Left cardiac atrium (tissue), 4 donors: ENCODE measurements at places on chromosomes 13 and 19. TPM values are rescaled to one million over a fixed set of nuclear protein-coding genes. Genes with fewer than 3 reads are reported as not detected.

The OR7C1 gene
- total RNA-seq = not detected

The LRG1 gene
- total RNA-seq = 1.1 TPM

The IL11 gene
- total RNA-seq = not detected

The ARID3A gene
- total RNA-seq = 5.8 TPM

The IGFL3 gene
- not detected for total RNA-seq

DNA sequence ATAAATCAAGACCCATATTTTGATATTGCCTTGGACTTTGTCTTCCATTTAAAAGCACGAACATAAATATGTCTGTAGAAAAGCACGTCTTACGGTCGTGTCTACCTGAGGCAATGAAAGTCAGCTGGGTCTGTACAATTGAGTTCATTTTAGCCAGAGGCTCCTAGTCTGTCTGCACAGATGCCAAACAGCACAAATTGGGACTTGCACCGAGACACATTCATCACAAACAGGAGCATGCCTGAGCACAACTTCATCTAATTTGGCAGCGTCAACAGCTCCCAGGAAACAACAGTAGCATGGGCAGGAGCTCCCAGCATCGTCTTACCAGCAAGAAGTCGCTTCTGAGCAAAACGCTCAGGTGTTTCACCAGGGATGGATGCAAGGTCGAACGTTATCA is 687.0 kb downstream of the EFNB2 start:
- no peak for DNase-seq

DNA sequence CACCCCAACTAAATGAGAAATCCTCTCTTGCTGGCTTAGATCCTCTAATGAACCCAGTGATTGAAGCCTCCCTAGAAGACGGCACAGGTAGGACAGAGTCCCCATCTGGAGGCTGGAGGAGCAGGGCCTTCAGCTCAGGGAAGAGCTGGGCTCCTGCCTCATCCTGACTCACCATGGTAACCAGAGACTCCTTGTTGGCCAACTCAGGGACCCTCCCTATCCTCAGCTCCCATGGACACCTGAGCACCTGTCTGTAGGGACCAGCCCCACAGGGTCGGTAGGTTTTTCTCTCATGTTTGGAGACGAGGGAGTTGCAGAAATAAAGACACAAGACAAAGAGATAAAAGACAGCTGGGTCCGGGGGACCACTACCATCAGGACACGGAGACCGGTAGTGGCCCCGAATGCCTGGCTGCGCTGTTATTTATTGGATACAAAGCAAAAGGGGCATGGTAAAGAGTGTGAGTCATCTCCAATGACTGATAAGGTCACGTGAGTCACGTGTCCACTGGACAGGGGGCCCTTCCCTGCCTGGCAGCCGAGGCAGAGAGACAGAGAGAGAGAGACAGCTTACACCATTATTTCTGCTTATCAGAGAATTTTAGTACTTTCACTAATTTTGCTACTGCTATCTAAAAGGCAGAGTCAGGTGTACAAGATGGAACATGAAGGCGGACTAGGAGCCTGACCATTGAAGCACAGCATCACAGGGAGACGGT is 26.6 kb downstream of the SIGLEC7 start:
- no peak for DNase-seq

GRCh38 chr13:23696610-23697009 is 126.4 kb downstream of the TNFRSF19 start:
- no peak for DNase-seq

GRCh38 chr19:30676990-30677679 is 305.0 kb downstream of the ZNF536 start:
- no peak for DNase-seq

DNA sequence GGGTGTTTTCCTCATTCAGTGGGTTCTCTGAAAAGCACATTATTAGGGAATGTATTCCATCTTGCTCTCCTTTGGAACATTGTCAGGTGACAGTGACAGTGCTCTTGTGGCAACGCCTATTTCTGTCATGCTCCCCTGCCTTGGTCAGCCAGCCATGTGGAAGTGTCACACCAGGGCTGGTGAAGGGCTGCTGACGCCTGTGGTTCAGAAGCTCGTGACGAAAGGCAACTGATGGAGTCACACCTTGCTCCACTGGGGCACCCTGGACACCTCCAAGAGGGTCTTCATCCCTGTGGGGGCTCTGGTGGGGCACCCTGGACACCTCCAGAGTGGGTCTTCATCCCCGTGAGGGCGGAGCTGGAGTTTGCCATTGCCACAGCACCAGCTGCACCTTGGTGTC is 68.9 kb upstream of the GPR183 start:
- DNase-seq = no peak

- no peak for DNase-seq
Measured at GRCh38 chr13:110802260-110802659, 88.8 kb downstream of the ING1 start.

DNA sequence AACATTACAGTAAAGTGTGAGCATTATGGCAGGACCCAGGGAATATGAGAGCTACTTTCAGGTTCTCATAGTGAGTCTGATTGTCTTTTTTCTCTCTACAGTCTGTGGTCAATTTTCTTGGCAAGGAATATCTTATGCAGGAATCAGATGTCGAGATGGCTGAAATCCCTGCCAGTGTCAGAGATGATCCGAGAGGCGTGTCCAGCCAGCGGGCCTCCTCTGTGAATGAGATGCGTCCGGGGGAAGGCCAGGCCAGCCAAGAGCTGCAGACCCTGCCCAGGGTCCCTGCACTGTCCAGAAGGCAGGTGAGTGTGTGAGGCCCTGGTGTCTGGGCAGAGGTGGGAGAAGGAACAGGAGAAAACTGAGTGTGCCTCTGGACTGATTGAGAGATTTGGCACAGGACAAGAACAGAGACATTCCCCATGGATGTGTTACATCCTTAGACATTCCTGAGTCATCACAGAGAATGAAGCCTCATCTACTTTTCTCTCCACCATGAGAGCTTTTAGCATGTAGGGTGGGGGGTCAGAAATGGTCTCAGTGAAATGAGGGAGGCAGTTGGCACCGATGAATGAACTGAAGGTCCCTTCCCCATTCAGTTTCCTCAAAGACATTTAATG is 27.3 kb upstream of the EDDM13 start:
- DNase-seq = no peak

- DNase-seq = no peak
Measured at GRCh38 chr13:98761126-98761985, 8.9 kb upstream of the SLC15A1 start.
